Left hindlimb (tissue), 1 donor: ENCODE measurements at places on chromosomes 6 and 20.
A peak's percentile ranks its signal among the peaks of the same experiment; 100 is the strongest.

- no peak for DNase-seq
Measured at GRCh38 chr6:41155132-41155805, 1.1 kb upstream of the TREML1 start.

DNA sequence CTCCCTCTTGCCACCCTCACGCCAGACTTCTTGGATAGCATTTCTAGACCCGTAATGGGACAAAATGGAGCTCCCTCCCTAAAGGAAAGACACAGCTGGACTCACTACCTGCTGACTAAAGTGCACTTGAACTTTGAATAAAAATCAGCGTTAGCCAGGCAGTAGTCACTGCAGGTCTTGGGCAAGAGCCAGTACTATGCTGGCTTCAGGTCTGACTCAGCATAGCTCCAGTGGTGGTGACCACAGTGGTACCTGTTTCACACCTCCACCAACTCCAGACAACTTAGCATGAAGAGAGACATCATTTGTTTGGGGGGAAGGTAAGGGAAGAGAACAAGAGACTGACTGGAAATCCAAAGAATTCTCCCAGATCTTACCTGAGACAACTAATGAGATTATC lies 906.8 kb downstream of the GRIK2 start:
- no peak for DNase-seq

DNA sequence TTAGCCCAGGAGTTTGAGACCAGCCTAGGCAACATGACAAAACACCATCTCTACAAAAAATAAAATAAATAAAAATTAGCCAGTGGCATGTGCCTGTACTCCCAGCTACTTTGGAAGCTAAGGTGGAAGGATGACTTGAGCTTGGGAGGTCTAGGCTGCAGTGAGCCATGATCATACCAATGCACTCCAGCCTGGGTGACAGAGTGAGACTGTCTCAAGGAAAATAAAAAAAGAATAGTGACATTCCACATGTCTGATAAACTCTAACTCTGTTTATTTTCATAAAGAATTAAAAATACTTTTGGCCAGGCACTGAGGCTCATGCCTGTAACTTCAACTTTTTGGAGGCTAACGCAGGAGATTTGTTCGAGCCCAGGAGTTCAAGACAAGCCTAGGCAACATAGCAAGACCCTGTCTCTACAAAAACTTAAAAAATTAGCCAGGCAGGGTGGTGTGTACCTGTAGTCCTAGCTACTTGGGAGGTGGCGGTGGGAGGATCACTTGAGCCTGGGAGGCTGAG lies 115.1 kb downstream of the GJA1 start:
- DNase-seq: no peak

GRCh38 chr6:33276864-33277662 lies at the start of gene B3GALT4:
B3GALT4 (plus strand) TSS chr6:33277123; CDS start chr6:33277420, 297 bp downstream.
- DNase-seq: peak; percentile 84

DNA sequence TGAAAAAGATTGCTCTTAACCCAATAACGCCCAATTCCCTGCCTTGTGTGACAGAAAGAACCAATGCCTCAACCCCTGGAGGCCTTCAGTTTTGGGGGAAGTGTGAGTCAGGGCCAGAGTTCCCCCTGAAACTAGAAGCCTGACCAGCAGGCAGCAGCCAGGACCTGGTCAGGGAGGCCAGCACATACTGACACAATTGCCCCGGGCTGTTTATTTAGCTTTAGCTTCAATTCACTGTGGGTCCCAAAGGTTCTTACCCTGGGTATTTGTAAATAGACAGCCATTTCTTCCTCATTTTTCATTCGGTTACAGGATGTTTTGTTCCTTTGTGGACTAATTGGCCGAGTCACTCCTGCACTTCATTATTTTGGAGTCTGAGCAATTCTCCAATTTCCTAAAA lies 195.6 kb downstream of the PKHD1 start:
- DNase-seq: no peak

DNA sequence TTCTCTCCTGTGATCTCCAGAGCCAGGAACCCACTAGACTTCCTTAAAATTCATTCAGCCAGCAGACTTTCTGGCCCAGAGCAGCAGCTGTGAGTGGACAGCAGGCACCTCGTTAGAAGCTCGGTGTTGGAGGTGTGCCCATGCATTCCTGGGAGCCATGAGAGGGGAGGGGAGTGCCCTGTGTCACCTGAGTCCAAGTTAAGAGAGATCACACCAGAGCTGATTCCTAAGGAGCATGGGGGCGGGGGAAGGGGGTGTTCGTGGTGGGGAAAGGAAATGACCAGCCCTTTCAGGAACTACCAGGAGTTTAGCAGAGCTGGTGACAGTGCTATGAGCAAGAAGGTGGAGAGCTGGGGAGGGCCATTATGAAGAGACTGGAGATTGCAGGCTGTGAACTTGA lies 46.9 kb downstream of the GFRA4 start:
- no peak for DNase-seq

GRCh38 chr20:32667027-32667426 lies 6.7 kb downstream of the C20orf203 start:
- no peak for DNase-seq

DNA sequence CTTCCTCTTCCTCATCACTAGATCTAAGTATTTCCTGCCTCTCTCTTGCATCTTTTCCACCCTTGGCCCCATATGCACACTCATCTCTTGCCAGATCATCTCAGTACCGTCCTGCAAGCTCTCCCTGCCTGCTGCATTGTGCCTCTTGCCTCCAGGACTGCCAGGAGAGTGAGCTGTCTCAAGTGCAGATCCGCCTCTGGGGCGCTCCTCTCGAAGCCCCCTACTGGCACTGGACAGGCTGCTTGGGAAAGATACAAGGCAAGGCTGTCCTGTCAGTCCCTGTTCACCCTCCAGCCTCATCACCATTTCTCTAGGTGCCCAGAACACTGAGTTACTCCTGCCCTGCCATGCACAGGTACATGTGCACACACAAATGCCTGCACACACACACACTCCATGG lies 10.2 kb downstream of the SYNDIG1 start:
- DNase-seq: no peak
